ENCODE measurements at places on chromosomes 6 and 20. TPM values are rescaled to one million over a fixed set of nuclear protein-coding genes. Genes with fewer than 3 reads are reported as not detected.

The SMPDL3A gene
- not detected for polyA plus RNA-seq

The TRIM40 gene
- not detected for polyA plus RNA-seq

The OTOR gene
- not detected for polyA plus RNA-seq

The OR2B2 gene
- polyA plus RNA-seq: not detected

The COL19A1 gene
- 0.05 TPM for polyA plus RNA-seq

The IMPG1 gene
- not detected for polyA plus RNA-seq

The ISM1 gene
- polyA plus RNA-seq: 0.15 TPM

The SAMD3 gene
- 91.4 TPM for polyA plus RNA-seq

The VGLL2 gene
- not detected for polyA plus RNA-seq

The NMBR gene
- polyA plus RNA-seq: not detected

The BHLHE23 gene
- polyA plus RNA-seq: not detected

The AIF1 gene
- polyA plus RNA-seq: 242 TPM

The HLA-B gene
- 8,548 TPM for polyA plus RNA-seq

The SOBP gene
- polyA plus RNA-seq: 0.39 TPM
